ENCODE measurements at places on chromosomes 1 and 21.

DNA sequence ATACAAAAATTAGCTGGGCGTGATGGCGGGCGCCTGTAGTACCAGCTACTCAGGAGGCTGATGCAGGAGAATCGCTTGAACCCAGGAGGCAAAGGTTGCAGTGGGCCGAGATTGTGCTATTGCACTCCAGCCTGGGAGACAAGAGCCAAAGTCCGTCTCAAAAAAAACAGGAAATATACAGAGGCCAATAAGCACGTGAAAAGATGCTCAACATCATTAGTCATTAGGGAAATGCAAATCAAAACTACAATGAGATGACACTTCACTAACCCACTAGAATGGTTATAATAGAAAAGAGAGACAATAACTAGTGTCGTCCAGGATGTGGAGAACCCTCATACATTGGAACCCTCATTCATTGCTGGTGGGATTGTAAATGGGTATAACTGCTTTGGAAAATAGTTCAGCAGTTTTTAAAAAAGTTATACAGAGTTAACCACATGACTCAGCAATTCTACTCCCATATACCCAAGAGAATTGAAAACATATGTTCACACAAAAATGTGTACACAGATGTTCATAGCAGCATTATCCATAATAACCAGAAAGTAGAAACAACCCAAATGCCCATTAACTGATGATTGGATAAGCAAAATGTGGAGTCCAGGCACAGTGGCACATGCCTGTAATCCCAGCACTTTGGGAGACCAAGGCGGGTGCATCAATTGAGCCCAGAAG lies 6.4 kb upstream of the E2F2 start:
- no peak for DNase-seq

GRCh38 chr1:109482791-109483671 lies 674 bp upstream of the ATXN7L2 start:
- no peak for DNase-seq

DNA sequence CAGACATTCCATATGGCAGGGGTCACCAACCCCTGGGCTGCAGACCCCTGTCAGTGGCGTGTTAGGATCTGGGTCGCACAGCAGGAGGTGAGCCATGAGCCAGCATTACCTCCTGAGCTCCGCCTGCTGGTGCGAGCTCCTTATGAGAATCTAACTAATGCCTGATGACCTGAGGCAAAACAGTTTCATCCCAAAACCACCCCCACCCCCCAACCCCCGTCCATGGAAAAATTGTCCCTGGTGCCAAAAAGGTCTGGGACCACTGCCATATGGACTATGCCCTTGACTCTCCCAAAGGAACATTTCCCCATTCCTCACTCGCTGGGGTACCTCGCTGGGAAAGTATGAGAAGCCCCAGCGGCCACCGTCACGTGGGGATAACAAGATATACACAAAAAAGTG lies 6.4 kb upstream of the CPT2 start:
- DNase-seq, result no peak

GRCh38 chr1:18294437-18295176 lies 186.1 kb upstream of the KLHDC7A start:
- DNase-seq, result no peak

GRCh38 chr1:150981177-150981804 lies 801 bp upstream of the ANXA9 start:
- no peak for DNase-seq

- no peak for DNase-seq
Measured at GRCh38 chr21:41439248-41439647, 13.2 kb downstream of the MX1 start.

DNA sequence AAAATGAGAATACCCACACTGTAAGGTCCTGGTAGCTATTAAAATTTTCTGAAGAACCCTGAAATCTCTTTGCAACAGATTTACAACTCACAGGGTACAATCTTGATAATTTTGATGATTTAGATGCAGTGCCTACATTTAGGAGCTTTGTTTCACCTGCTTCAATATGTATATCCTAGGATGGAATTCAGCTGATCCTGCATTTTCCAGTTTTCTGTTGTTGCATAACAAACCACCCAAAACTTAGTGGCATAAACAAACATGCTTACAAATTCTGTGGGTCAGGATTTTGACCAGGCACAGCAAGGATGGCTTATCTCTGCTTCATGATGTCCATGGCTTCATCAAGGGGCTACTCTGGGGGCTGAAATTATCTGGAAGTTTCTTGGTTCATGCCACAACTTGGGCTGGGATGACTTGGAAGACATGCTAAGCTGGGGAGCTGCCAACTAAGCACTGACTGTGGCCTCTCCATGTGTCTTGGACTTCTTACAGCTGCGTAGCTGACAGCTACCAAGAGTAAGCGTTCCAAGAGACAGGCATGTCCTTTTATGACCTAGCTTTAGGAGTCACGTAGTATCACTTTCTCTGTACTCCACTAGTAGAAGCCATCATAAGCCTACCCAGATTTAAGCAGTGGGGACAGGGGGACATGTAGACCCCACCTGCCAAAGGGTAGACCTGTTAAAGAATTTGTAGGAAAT lies 108.5 kb downstream of the CACHD1 start:
- DNase-seq, result no peak

DNA sequence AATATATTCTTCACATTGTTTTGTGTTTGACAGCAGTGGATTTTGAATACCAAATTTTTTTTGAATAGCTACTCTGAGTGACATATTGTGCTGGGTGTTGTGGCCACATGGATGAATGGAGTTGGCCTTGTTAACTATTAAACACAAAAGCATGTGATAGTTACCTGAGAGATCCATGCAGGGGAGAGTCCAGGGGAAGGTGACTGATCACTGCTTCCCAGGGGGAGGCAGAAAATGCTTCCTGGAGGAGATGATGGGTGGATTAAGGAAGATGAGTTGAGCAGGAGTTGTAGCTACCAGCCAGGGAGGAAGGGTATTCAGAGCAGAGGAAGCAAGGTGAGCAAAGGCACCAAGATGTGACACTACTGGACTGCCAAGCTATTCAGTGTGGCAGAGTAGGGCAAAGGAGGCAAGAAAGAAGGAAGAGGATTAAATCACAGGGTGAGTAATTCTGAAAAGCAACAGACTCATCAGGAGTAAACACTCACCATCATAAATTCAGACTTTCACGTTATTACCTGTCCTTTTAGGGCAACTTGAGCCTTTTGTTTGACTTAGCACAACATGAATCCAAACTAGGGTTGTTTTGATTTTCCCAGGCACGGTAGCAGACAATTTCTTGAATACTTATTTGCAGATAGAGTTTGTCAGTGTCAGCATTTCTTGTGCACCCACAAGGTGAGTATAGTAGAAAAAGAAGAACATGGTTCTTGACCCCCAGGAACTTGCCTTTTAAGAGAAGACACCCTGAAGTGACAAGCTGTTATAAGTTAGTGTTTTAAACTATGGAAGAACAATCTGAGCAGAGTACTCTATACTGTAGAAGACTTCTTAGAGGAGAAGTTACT lies 4.2 kb downstream of the CD46 start:
- DNase-seq, result no peak

DNA sequence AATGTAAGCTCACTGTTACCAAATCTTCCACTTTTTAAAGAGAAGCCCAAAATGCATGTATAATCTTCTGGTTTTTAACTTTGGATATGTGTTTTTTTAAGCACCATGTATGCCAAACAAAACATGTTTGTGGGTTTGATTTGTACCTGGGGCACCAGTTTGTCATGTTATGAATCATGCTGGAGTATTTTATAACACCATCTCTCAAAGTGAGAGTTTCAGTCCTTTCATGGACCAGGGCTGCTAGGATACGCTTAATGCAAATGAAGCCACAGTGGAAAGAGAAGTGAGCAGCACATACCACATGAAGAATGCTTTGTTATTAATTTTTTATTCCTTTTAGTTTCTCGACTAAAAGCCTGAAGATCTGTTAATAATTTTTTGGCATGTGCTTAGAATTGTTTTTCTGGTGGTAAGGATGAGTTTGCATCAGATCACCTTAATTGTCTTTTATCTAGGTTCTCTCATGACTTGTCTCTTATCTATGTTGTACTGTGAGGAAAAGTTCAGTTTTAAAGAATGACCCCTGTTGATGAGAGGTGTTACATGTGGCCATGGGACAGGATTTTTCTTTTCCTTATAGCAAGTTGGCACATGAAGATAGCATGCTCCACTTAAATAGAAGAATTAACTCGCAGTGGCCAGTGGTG lies 2.0 kb upstream of the RABGAP1L start:
- DNase-seq, result no peak

DNA sequence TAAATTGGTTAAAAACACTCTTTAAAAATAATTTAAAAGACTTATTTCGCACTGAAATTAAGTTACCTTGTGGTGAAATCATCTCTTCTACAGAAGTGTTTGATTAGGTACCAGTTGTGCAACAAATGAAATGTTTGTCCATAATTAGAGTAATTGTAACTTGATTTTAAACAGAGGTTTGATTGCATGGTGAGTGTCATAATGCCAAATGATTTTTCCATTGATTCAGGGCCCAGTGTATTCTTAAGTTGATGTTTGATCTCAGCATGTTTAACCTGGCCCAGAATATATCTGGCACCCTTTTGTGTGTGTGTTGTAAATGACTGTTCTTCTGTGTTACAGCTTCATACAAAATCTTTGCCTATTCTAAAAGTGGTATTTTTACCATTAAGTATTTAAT lies 28.5 kb downstream of the LRRC8B start:
- DNase-seq, result no peak

- no peak for DNase-seq
Measured at GRCh38 chr1:24254783-24255182, 64.4 kb upstream of the GRHL3 start.

- no peak for DNase-seq
Measured at GRCh38 chr1:150152772-150153456, 3.2 kb downstream of the PLEKHO1 start.

DNA sequence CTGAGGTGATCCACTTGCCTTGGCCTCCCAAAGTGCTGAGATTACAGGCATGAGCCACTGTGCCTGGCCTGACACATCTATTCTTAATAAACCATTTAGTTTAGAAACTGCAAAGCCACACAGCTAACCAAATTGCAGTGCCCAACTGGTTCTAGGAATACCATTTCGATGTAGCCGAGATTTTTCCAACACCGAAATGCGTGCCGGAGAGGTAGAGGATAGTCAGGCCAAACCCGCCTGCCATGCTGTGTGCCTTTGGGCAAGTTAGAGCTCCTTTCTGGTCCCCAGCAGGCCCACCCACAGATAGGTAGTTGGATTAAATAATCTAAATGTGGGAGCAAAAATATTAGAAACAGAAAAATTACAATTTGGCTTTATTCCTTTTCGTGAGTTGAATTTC lies 254.4 kb downstream of the FOXD2 start:
- DNase-seq, result no peak
